Stimulated activated CD8-positive, alpha-beta memory T cell treated with anti-CD3 and anti-CD28 coated beads, Interleukin-4, amount 100 ng/mL, for 24 hours (primary cell): ENCODE measurements at places on chromosomes 6 and 20.

- no peak for DNase-seq
These were observed 207.6 kb downstream of the OGFRL1 start for GRCh38 chr6:71496018-71496721.

- DNase-seq = no peak
These were observed 195.6 kb downstream of the HDGFL1 start for GRCh38 chr6:22765015-22765414.

GRCh38 chr6:108039681-108040080 is 34.9 kb downstream of the OSTM1 start:
- no peak for DNase-seq

- no peak for DNase-seq
These were observed 116.6 kb downstream of the PLCB4 start for GRCh38 chr20:9185511-9185910.

- DNase-seq = no peak
These were observed 132.2 kb downstream of the SNX5 start for GRCh38 chr20:17836303-17836861.

- DNase-seq = no peak
These were observed 700 bp upstream of the LAMA5 start for GRCh38 chr20:62367633-62368391.

DNA sequence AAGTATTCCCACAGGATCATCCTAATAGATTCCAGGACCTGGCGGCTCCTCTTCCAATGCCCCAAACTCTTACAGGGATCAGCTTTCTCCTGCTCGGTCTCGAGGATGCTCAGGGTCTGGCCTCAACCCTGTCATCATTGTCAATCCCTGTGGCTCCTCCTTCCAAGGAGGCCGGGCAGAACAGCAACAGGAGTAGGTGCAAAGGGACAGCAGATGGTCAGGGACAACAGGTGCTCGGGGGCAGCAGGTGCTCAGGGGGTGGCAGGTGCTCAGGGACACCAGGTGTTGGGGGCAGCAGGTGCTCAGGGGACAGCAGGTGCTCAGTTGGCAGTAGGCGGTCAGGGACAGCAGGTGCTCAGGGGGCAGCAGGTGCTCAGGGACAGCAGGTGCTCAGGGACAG is 84.8 kb downstream of the TTLL2 start:
- DNase-seq = no peak

- no peak for DNase-seq
These were observed 149.5 kb downstream of the ANKRD60 start for GRCh38 chr20:58078741-58079522.

DNA sequence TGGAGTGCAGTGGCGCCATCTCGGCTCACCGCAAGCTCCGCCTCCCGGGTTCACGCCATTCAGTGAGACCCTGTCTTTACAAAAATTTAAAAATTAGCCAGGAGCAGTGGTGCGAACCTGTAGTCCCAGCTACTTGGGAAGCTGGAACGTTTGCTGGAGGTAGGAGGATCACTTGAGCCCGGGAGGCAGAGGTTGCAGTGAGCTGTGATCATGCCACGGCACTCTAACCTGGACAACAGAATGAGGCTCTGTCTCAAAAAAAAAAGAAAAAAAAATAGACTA is 5.7 kb upstream of the PARD6B start:
- no peak for DNase-seq

DNA sequence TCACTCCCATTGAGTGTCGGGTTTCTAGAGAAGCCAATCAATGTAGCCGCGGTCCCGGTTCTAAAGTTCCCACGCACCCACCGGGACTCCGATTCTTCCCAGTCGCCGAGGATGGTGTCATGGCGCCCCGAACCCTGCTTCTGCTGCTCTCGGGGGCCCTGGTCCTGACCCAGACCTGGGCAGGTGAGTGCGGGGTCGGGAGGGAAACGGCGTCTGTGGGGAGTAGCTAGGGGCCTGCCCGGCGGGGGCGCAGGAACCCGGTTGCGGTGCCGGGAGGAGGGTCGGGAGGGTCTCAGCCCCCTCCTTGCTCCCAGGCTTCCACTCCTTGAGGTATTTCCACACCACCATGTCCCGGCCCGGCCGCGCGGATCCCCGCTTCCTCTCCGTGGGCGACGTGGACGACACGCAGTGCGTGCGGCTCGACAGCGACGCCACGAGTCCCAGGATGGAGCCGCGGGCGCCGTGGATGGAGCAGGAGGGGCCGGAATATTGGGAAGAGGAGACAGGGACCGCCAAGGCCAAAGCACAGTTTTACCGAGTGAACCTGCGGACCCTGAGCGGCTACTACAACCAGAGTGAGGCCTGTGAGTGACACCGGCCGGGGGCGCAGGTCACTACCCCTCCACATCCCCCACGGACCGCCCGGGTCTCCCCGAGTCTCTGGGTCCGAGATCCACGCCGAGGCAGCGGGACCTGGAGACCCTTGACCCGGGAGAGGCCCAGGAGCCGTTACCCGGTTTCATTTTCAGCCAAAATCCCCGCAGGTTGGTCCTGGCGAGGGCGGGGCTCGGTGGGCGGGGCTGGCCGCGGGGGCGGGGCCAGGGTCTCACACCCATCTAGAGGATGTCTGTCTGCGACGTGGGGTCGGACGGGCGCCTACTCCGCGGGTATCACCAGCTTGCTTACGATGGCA is 35.2 kb upstream of the HLA-G start:
- DNase-seq = peak; percentile 60

- no peak for DNase-seq
These were observed 95.5 kb downstream of the PPP1R14C start for GRCh38 chr6:150238336-150238741.
